ENCODE measurements at places on chromosomes 6 and 20.

- DNase-seq, result no peak
Measured at GRCh38 chr20:54355631-54356280, 119.6 kb upstream of the DOK5 start.

DNA sequence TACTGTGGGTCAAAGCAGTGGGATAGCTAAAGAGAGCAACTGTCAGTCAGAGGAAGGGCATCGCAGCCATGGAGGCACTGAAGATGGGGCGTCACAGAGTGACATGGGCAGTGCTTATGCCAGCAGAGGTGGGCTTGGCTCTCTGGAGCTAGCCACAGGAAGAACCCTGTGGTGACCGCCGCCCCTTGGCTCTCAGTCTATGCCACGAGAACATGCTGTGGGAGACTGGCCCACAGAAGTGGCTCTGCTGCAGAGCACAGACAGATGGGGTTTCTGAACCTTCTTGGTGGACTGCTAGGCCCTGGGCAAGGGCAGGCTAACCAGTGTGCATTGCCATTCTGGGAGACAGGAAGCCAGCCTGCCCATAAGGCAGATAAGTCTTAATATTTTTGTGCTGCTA is 290.0 kb upstream of the SUPT3H start:
- DNase-seq, result no peak

- no peak for DNase-seq
Measured at GRCh38 chr6:122490607-122491006, 19.0 kb upstream of the SERINC1 start.

DNA sequence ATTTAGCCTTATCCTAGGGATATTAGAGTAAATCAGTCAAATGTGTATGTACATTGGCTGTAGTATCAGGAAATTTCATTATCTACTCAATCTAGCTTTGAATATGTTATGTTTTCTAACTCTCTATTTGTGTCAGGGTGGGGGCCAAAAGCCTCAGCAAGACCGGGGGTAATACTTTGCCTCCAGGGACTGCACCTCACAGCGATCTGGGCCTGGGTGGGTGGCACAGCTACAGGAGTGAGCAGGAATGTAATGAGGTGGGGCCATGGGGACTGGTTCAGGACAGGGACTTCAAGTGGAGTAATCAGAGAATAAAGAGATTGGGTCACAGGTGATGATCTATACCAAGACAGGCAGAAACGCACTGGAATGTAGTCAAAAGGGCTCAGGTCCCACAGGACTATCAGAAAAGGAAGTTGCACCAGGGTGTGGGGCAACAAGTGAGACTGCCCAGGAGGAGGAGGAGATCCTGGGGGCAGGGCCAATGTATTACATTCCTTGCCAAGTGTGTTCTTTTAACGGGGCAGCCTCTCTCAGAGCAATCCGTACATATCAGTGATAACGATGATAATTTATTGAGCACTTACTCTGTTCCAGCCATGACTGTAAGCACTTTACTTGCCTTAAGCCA is 54.0 kb downstream of the PIGU start:
- no peak for DNase-seq

GRCh38 chr20:26208296-26209091 is 511.8 kb upstream of the ZNF337 start:
- no peak for DNase-seq

- DNase-seq, result no peak
Measured at GRCh38 chr6:169811521-169812256, 60.3 kb downstream of the ERMARD start.

- DNase-seq, result no peak
Measured at GRCh38 chr20:25470045-25470444, 62.6 kb downstream of the GINS1 start.

- DNase-seq, result no peak
Measured at GRCh38 chr6:80173411-80173810, 66.9 kb downstream of the BCKDHB start.

DNA sequence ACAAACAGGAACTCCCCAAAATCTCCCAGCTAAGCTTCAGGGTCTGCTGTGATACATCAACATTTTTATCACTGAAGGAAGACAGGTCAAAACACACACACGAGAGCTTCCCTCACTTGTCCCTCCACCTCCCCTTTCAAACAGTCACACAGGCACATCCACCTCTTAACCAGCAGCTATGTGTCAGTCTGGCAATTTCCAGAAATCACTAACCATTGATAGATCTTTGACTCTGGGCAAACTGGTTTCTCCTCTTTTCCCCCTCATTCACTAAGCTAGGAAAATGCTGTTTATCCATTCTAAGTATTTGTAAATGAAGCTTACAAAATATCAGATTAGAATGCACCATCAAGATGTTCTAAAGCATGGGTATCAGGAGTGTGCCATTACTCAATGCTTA is 87.8 kb downstream of the DCDC2 start:
- DNase-seq, result no peak

DNA sequence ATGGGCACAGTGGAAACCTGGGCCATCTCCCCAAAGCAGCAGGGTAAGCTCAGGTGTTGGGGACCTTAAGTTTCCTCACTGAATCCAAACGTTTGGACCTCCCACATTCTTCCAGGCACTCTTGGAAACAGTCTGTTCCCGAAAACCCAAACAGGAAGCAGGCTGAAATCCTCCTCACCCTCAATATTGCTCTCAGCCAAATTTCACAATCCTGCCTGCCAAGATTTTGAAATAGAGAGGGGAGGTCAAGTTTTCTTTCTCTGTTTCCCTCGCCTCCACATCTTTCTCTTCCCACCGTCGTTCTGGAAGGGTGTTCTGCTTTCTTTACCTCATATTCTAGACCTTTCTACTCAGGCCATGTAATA is 392.0 kb upstream of the SASH1 start:
- DNase-seq, result no peak

GRCh38 chr6:91213229-91213901 is 626.5 kb upstream of the MAP3K7 start:
- DNase-seq, result no peak

- no peak for DNase-seq
Measured at GRCh38 chr6:13935190-13935880, 10.6 kb downstream of the RNF182 start.

- DNase-seq, result no peak
Measured at GRCh38 chr6:30047220-30047619, 13.8 kb upstream of the POLR1H start.

DNA sequence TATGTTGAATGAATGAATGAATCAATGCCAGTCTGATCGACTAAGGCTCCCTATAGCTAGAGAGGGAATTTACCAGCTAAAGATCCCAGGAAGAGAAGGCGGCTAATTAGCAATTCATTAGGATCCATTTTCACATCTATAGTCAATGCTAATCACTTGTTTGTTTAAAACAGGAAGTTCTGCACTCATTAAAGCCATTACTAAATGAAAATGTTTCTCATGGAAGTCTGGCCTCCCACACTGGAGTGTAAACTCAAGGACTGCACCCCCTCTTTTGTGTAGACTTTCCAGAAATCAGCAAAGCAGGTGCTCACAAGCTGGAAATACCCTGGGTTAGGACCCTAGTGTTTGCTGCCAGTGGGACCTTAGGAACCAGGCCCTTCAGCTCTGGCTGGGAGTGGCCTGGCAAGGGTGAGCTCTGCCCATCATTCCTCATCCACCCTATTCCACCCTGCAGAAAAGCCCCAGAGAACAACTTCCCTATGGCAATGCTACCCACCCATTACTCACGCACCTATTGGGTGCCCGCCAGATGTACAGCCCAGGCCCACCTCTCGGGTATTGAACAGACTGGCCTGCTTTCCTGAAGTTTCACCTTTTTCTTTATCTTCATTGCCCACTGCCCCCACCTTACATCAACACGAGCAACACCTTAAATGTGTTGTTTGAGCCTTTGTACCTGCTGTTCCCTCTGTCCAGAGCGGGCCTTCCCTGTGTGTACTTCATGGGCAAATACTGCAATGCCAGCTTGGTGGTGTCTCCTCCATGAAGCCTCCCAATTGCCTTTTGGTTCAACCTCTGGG is 60.8 kb downstream of the TTI1 start:
- no peak for DNase-seq

DNA sequence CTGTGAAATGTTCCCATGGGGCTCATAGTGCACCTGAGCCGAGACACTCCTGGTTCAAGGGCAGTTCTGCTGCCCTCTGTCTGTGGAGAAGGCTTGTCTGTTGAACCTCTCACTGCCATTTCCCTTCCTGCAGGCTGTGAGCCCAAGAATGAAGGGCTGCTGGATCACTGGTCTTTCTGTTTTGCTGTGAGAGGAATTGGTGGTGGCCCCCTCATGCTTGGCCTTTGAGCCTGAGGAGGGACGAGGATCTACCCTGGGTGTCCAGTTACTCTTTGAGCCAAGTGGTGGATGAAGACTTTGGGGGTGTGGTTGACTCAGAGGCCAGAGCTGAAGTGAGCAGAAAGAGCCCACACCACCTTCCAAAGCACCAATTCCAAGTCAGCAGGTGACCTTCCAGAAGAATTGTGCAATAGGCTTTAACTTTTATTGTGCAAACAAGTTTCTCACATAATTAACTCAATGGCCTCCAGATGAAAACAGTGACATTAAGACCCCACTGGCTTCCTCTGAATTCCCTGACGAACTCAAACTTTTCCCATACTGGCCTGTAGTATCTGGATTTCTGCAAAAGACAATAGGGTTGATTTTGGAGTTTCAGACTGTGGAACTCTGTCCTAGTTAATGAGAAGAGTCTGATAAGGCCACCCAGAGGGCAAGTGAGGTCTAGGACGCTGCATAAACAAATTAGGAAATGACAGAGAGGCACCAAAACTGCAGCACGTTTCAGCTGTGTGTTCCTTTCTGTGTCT is 101.5 kb downstream of the PHACTR3 start:
- DNase-seq, result no peak

- DNase-seq, result no peak
Measured at GRCh38 chr6:18186033-18186432, 30.8 kb downstream of the KDM1B start.

- no peak for DNase-seq
Measured at GRCh38 chr6:52984247-52984646, 10.8 kb downstream of the GSTA4 start.

- no peak for DNase-seq
Measured at GRCh38 chr6:74585753-74586152, 620.1 kb downstream of the COL12A1 start.

- no peak for DNase-seq
Measured at GRCh38 chr20:10660661-10661060, 13.1 kb downstream of the JAG1 start.

DNA sequence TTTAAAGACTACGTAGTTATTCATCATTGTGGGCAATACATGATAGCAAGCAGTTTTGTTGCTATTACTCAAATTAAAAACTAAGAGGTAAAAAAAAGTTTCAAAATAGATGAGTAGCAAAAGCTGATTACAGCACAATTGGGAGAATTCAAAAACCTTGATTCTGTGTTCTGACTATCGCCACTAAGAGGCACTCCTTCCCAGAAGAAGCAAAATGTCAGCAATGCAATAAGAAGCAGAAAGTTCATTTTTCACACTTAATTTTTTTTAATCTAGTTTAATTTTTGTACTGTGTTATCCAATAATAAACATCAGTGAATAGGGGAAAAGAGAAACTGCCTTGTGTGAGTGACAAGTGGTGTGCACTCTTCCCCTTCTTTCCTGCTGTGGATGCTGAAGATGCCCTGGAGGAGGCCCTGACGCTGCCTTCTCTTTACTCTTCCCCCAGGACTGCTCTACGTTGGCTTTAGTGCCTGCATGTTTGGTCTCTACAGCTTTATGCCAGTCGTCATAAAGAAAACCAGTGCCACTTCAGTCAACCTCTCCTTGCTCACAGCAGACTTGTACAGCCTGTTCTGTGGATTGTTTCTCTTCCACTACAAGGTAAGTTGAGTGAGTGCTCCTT is 263.2 kb upstream of the PLN start:
- no peak for DNase-seq

GRCh38 chr6:104686550-104687175 is 173.1 kb downstream of the HACE1 start:
- DNase-seq, result no peak

GRCh38 chr20:36501367-36502006 is 39.8 kb upstream of the MYL9 start:
- no peak for DNase-seq

DNA sequence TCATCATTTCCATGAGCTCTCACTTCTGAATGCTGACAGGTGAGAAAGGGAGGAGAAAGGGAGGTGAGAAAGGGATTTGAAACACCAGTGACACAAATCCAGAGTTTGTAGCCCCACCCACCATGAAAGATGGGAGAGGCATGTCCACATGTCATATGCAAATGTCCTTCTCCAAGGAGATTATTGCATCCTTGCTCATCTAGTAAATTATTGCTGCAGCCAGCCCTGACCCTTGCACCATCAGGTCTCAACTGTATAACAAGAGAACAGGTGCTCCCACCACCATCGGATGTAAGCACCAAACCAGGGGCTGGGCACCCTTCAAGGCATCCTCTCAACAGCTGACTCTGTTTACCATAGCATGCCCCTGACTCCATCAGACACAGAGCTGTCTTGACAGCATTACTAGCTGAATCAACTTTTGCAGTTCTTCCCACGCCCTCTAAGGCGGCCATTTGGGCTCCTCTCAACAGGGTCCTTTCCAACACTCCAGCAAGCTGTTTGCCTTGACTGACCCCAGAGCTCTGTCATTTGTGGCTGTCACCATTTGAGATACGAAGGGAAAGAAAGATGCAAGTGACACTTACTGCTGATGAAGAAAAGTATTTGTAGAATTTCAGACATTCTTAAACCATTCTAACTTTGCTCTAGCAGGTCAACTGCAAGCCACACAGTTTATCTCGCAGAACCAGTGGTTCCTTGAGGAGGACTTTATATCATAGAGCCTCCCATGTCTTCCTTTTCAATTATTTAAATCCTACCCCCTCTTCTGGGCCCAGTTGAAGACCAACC is 14.2 kb downstream of the GFOD1 start:
- no peak for DNase-seq

DNA sequence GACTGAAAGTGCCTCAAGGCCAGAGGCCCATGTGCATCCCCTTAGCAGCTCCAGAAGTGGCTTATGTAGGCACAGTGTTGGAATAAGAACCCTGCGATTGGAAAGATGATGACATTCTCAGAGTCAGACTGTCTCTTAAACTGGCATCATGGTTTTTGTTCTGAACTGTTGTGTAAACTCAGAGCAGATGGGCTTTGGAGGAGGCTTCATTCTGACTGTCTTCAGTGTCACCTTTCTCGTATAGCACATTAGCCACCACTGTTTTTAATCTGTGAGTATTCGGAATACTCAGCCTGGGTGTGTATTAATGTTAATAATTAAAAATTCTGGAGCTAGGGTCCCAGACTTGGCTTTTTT is 140.9 kb downstream of the JARID2 start:
- DNase-seq, result no peak

DNA sequence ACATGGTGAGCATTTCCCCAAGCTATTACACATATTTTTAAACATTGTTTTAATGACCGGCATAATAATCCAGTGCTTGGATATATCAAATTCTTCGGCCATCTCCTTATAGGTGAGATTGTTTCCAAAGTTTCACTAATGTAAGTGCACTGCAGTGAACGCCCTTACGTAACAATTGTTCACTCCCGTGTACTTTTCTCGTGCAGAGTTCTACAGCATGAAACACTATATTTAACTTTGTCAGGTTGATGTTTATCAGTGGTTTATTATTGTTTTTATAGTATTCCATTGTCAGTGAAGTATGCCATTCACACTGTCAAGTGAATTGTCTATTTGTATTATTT is 3.4 kb upstream of the GZF1 start:
- no peak for DNase-seq

Measured in NCI-H187 treated with DMSO at 0.1 percent for 48 hours (cell line).